ENCODE measurements at places on chromosomes 1 and 21. TPM values are rescaled to one million over a fixed set of nuclear protein-coding genes. Genes with fewer than 3 reads are reported as not detected.

Gene CD247
- polyA plus RNA-seq = 1.2 TPM

Gene ADAMTS5
- polyA plus RNA-seq = 12.1 TPM

Gene IRF6
- 0.34 TPM for polyA plus RNA-seq

Gene HCRTR1
- 0.25 TPM for polyA plus RNA-seq

Data from forelimb muscle (tissue), 1 donor.